Activated CD8-positive, alpha-beta memory T cell treated with anti-CD3 and anti-CD28 coated beads for 1 hour (primary cell): ENCODE measurements at places on chromosomes 3 and 15.
A peak's percentile ranks its signal among the peaks of the same experiment; 100 is the strongest.

- DNase-seq = no peak
These were observed 277.7 kb upstream of the ROPN1 start for GRCh38 chr3:124269619-124270018.

GRCh38 chr3:192382861-192383260 lies 344.5 kb downstream of the FGF12 start:
- no peak for DNase-seq

GRCh38 chr15:64006642-64007041 lies 39.6 kb downstream of the DAPK2 start:
- DNase-seq = no peak

- no peak for DNase-seq
These were observed 51.1 kb upstream of the LRRFIP2 start for GRCh38 chr3:37225481-37225880.

GRCh38 chr3:71056327-71056726 lies 527.2 kb downstream of the FOXP1 start:
- no peak for DNase-seq

DNA sequence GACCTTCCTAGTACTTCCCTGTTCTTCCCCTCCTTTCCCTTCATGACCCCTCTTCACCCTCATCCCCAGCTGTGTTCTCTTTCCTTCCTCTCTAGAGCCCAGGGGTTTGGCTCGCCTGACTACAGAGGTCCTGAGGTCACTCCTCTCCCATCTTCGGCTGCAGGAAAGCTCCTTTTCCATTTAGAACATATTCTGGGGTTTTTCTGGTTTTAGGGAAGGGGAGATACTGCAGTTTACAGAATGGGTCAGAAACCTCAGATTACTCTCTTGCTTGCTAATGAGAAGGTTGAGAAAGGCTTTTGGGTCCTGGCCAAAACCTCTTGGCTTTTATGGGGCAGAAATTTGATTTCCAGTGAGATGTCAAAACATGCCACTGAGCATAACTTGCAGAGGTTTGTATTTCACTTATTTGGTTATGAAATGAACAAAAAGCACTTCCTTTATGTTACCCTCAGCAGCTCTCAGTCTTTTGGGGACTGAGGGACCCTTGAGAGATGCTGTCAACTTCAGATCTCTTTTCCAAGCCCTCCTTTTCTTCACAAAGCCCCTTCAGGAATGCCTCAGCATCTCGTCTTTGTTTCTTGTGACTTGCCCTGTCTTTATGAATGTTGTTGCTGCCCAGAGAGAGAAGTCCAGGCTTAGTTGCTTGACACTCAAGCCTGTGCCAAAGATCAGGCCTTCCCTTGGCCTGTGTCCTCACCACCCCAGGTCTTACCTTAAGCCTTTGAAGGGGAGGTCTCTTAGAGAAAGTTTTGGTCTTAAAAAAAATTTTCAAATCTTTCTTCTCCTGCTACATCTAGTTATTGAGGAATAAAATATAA lies 121.7 kb upstream of the TPM1 start:
- DNase-seq = no peak

GRCh38 chr3:14891135-14892132 lies 55.9 kb upstream of the NR2C2 start:
- DNase-seq = no peak

DNA sequence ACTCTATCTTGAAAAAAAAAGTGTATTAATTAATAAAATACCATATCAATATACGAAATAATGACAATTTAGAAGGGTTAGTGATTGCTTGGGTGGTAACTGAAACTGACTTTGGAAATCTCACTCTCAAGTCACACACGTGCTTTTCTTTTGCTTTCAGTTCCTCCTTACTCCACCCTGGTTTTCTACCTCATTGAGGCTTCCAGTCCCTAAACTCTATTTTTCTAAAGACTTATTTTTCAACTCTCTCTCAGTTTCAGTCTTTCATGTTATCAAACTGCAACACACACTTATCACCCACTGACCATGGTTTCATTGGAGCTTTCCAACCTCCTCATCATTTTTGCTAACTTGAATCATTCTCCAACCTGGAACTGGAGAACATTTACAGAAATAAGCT lies 23.5 kb downstream of the IL12A start:
- DNase-seq = no peak

DNA sequence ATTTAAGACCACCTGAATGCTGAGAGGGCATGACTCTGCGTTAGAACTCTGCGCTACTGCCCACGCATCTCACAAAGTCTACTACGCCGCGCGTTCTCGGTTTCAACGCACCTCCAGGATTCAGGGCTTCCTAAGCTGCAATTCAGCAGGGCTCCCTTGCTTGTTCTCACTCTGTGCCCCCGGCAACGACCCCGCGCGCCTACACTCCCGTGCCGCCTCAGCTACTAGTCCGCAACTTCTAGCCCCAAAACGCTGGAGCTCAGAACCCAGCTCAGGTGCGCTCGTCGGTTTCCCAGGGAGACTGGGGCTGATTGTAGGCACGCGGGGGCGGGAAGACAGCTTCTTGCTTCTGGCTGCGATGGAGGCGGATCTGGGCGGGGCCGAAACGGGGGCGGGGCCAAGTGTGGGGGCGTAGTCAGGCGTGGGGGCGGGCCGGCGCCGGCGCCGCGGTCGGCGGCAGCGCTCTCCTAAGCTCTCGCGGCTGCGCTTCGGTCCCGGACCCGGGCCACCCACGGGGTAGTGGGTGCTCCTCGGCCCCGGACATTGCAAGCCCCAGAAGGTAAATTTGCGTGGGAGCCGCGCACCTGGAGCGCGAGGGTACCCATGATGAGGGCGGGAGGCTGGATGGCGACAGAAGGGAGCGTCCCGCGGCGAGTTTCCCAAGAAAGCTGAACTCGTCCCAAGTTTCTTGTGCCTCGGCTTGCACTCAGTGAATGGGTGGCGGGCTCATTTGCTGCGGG lies at the start of gene ARHGEF26:
TSS of gene ARHGEF26 (plus strand) at position 430 of the 740 bp plus-strand sequence. CDS start 603 bp downstream, outside the sequence.
- peak; percentile 6 for DNase-seq

GRCh38 chr15:48965972-48966371 lies 2.3 kb upstream of the SHC4 start:
- no peak for DNase-seq

DNA sequence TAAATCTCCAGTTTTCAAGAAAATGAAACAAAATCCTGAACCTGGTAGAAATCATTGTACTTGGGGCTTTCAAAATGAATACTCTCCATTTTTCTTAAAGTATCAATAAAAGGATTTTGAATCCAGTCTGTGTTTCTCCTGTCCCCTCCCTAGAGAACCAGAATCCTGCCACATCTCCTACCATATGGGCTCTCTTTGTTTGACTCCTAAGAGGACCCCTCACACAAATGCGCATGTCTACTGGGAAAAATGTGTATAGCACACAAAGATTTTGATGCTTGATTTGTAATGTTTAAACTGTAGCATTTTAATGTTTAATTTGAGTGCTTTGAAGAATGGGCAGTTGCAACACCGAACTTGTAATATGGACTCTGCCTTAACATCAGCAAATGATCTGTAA lies 25.9 kb downstream of the LRRC3B start:
- no peak for DNase-seq

GRCh38 chr3:179503640-179504039 lies 52.4 kb upstream of the GNB4 start:
- no peak for DNase-seq

- no peak for DNase-seq
These were observed 31.1 kb downstream of the SERP1 start for GRCh38 chr3:150515210-150515609.

GRCh38 chr3:244041-244440 lies 47.5 kb downstream of the CHL1 start:
- DNase-seq = no peak

DNA sequence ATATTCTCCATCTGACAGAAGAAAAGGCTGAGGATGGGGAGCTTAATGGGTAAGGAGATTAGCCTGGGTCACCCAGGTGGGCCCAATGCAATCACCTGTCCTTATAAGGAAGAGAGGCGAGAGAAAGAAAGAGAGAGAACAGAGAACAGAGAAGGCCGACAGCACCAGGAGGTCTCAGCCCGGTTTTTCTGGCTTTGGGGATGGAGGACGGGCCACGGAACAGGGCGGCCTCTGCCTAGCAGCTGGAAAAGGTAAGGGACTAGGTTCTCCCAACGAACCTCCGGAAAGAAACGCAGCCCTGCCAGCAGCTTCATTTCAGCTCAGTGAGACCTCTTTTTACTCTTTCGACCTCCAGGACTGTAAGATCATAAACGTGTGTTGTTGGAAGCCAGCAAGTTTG lies 196.0 kb upstream of the LYSMD4 start:
- no peak for DNase-seq

GRCh38 chr15:36701336-36701735 lies 121.9 kb downstream of the CDIN1 start:
- DNase-seq = no peak

GRCh38 chr15:42832576-42832975 lies 88.0 kb downstream of the TTBK2 start:
- DNase-seq = no peak

DNA sequence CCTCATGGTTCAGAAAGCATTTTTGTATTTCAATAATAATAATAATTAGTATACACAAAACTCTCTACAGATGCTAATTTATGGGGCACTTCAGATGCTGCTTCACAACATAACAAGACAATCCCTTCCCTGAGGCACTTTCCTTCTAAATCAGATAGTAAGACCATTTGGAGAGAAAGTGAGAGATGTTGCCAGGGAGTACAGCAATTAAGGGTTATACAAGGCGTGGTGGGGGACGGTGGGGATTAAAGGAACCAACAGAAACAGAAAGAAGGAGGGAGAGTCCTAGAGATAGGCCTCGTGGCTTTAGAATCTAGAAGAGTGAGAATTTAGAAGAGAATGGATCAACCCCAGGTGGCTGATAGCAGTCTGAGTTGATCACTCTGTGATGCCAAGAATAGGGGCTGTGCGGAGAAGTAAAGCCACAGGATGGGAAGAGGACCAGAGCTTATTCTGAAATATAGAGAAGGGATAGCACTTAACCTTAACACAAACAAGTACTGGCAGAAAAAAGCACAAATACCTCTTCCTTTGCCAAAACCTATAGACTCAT lies 76.9 kb downstream of the ETFA start:
- DNase-seq = no peak

DNA sequence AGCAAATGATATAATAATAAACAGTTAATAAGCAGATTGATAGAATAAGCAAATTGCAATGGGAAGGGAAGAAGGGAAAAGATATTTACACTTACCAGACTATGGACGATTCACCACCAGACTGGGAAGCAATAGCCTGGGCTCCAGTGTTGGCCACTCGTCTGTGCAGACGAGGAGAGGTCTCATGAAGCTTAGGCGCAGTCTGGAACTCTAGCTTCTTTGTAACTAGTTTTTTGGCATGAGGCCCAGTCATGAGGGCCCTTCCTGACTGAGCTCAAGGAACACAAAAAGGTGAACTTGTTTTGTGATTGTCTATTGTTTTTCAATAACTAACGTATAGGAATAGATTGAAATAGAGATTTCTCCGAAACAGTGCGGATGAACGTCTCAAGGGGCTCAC lies 63.3 kb upstream of the GATM start:
- DNase-seq = no peak

DNA sequence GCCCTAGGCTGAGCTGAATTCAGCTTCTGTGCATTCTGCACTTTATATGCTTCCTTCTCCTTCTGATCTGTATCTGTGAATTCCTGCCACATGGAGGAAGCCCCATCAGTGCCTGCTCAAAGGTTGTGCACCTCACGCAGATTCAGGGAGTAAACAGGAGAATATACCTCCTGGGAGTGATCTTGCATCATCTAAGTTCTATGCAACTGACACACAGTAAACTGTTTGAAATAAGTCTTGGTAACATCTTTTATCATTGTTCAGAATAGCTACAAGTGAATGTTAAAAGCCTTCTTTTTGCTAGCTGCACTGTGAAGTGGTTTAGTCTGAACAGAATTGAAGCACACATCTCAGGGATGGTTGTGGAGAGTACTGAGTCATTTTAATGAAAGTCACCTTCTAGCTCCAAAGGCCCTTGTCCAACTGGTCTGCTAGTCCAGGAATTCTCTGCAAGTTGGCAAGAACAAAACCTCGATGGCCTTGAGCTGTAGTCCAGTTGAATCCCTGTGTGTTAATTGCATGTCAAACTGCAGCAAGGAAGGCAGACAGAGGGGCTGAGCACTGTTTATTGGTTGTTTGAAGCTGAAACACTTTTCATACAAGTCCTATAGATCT lies 215.0 kb downstream of the WNT5A start:
- DNase-seq = no peak

- DNase-seq = no peak
These were observed 35.6 kb downstream of the MAP1A start for GRCh38 chr15:43552986-43553385.

GRCh38 chr3:189236352-189236751 lies 64.6 kb downstream of the TPRG1 start:
- DNase-seq = no peak

- no peak for DNase-seq
These were observed 28.4 kb upstream of the ADAMTS9 start for GRCh38 chr3:64716110-64716710.

GRCh38 chr15:66595332-66595731 lies 29.5 kb upstream of the LCTL start:
- DNase-seq = no peak

DNA sequence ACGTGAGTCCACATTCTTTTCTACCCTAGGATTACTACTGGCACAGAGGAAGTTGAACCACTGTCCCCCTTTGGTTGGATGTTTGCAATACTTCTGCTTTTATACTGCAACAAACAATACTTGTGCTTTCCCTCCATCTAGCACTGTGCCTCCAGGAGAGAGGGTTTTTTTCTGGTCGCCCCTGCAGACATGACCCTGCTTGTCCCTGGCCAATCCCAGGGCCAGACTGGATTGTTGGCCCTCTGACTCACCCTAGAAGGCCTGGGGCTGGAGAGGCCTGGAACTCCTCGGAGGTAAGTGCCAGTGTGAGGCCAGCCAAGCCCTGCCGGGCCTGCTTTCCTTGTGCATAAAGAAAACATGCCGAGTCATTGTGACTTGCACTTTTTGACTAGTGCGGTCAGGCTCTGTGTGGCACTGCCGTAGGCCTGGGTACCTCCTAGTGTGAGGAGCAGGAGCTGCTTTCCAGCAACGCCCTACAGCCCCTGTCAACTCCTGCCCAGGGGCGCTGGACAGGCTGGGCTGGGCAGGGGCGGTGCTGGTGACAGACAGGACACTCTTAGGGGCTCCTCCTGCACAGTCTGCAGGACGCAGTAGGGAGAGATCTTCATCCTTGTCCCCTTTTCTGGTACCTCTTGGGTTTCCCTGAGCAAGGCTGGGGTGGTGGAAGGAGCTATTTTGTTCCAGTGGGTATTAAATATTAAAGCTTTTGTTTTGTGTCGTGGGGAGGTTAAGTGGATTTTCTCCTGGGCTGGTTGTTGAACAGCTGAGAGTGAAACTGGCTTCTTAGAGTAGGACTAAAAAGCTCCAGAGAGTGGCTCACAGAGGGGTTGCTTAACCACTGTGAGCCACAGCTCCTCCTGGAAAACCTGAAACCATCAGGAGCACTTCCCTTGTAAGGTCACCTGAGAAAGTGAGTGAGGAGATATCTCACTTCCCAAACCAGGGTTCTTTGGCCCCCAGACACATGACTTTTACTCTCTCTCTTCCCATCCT lies 14.4 kb upstream of the TKT start:
- no peak for DNase-seq

- no peak for DNase-seq
These were observed 20.8 kb upstream of the SNTN start for GRCh38 chr3:63631670-63632069.

GRCh38 chr3:49591615-49592014 lies 37.3 kb downstream of the BSN start:
- no peak for DNase-seq

- peak; percentile 34 for DNase-seq
These were observed 39.3 kb downstream of the KLHL6 start for GRCh38 chr3:183515968-183516851.
